ENCODE measurements at places on chromosomes 11 and 22. TPM values are rescaled to one million over a fixed set of nuclear protein-coding genes. Genes with fewer than 3 reads are reported as not detected.

The OR8J3 gene
- total RNA-seq: not detected

The C11orf98 gene
- 27.7 TPM for total RNA-seq

The DCHS1 gene
- 64.4 TPM for total RNA-seq

The DSCAML1 gene
- total RNA-seq: 0.58 TPM

The SCGB1C1 gene
- total RNA-seq: not detected

The OR52R1 gene
- not detected for total RNA-seq

All from aorta (tissue), 5 donors.